ENCODE measurements at places on chromosomes 2 and 18.

- DNase-seq: no peak
These were observed 81.4 kb upstream of the ERBB4 start for GRCh38 chr2:212619954-212620353.

DNA sequence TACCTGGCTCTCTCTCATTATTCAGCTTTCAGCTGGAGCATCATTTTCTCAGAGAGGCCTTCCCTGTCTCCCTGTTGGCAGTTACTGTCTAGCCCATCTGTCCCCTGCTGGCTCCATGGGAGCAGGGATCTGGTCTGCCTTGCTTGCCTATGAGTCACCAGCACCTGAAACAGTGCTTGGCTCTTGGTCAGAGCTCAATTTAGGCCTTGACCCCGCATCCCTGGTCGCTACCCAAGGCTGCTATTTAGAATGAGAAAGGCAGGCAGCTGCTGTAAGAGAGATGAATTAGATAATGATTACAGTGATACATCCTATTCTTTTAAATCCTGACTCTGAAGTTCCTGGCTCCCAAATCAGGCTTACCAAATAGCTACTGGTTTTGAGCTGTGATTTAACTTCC is 32.9 kb downstream of the KCNE4 start:
- no peak for DNase-seq

DNA sequence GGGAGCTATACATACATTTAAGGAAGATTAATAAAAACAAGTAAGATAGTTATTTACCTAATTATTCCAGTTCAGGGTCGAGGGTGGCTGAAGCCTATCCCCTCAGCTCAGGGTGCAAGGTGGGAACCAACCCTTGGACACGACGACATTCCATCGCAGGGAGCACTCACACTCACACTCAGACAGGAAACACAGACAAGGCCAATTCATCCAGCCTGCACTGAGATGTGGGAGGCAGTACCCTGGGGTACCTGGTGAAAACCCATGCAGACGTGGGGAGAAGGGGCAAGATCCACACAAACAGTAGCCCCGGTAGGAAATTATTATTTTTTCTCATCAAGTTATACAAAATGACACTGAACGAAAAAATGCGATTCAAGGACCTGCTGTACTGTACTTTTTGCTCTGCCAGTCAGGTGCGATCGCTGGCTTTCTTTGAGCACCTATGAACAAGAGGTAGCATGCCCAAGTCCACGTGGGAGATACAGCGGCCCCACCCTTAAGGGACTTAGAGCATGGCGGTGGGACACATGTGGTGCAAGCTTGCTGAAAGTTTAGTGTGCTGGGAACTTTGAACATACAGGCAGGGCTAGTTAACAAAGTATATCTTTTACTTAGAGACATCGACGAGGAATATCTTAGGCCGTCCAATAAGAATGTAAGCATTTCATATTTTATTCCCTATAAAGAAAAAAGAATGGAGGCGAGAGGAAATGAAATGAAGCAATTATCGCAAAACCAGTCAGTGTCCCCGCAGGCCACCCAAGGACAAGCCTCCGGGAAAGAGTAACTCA is 624 bp downstream of the METTL8 start:
- peak; percentile 38 for DNase-seq

GRCh38 chr2:189060096-189060642 is 86.0 kb downstream of the COL3A1 start:
- no peak for DNase-seq

- DNase-seq: no peak
These were observed 156.8 kb downstream of the L3MBTL4 start for GRCh38 chr18:6257950-6258349.

DNA sequence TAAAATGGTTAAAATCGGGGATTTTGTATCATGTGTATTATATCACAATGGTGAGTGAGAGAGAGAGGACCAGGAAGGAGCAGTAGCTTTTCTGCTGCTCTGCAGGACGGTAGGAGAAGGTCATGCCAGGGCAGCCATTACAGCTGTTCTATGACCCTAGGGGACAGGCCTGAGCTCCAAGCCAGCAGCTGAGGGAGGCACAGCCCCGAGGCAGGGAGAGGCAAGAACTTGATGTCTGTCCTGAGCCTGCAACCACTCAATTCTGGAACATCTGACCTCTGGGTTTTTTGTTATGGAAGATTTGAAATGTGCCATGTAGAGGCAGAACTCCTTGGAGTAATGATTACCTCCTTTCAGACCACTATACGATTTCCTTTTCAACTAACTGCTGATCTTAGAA is 135.8 kb upstream of the SH3BP4 start:
- no peak for DNase-seq

DNA sequence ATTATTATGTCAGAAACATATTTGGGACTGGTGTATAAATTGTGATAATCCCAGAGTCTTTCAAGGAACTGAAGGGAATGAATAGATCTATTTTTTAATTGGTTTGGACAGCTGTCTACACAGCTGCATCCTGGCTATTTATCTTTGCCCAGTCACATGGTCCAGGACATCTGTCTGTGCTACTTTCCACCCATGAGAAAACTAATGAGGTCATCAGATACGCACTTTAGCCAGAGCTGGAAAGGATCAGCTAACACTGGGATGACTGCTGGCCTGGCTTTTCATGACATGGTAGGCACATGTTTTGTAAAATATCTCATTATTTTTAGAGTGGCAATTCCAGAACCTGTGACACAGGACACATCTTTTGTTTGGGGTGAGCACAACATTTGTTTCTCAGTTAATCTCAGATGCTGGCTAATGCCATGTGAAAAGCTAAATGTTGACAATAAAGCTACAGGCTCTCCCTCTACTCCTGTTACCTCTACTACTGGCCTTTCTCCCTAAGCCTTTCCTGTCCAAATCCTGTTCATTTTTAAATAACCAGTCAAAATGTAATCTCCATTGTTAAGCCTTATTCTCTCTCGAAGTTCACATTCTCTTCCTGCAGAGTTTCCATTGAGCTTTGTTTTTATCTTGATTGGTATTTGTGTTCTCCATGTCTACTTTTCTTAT is 500.7 kb downstream of the RIT2 start:
- no peak for DNase-seq

DNA sequence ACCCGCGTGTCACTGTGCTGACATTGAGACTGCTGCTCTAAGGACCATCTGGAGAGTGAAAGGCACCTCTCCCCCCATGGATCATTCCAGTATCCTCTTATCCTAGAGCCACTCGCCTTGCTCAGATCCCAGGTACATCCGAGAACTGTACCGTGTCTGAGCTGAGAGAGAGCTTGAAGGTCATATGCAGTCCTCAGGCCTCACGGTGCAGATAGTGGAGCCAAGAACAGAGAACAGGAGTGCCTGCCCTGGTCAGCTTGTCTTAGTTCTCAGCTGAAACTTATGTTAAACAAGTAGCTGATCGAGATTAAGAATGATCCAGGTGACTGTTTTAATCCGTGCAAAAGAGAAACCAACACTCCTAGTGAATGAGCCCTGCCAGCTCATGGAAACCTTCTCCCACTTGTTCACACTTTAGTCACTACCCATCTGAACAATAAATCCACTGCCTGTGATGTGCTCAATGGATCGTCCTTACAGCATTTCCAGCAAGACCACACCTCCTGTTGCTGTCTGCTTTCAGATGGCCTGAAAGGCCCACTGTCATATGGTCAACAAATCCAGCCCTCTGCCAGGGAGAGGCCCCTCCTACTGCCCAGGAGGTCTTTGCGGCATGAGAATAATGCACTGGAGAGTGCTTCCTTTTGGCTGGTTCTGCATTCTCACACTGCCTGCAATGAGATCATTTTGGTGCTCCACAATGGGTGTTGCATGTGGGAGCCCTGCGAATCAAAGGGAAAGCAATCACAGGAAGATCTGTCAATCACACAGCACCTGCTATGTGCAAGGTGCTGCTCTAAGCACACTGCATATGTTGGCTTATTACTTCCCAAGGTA is 43.7 kb upstream of the APCDD1 start:
- DNase-seq: no peak

- no peak for DNase-seq
These were observed 932.8 kb upstream of the POU3F3 start for GRCh38 chr2:103921161-103921560.

DNA sequence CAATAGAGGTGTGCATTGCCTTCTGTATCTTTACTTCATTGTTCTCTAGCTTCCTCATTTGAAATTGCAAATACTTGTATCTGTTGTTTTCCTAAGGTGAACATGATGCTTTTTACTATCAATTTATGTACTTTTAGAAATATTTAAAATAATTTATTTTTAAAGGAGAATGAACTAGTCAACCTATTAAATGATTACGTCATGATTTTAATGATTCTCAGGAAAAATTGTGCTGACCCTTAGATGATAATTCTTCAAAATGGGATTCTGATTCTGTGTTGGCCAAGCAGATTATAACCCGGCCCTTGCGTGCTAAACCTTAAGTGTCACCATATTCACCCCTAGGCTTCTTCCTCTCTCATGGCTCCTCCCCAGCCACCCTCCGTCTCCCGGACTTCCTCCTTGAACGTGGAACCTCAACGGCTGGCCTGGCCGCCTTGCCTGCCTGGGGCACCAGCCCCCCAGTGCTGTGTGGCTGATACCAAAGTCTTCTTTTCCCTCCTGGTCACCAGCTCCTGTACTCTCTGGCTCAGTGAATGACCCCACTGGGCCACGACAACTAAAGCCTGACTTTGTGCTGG is 292.0 kb downstream of the GBX2 start:
- DNase-seq: no peak

DNA sequence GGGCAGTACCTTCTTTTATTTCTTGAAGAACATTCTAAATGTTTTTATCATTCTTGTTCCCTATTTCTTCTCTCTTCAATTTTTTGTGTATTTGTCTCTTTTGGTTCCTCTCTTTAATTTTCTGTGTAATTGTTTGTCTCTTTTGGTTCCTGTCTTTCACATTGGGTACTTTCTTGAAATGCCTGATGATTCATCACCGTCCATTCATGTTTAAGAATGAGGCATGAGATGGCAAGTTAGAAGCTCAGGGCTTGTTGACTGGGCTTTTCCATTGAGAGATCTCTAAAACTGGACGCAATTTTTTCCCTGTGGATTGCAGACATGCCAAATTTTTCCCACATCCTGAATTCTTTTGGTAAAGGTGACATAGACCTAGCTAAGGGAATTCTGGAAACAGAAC is 33.7 kb upstream of the IL1R2 start:
- DNase-seq: no peak

GRCh38 chr2:213862407-213863076 is 548.3 kb upstream of the VWC2L start:
- DNase-seq: no peak

DNA sequence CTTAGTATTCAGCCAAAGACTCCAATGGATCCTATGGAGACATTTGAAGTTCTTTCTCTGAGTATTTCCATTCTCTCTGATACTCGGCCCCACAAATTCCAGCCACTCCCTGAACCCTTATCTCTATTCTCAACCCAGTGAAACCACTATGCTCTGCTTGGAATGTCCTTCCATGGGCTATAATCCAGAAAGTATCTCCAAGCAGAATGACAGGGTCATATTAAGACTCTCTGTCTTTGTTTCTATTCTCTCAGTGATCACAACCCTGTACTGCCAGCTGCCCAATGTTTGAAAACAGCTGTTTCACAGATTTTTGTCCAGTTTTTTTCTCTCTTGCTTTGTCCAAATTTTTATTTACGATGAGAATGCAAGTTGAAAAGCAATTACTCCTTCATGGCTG is 21.9 kb downstream of the CHMP3 start:
- DNase-seq: no peak

DNA sequence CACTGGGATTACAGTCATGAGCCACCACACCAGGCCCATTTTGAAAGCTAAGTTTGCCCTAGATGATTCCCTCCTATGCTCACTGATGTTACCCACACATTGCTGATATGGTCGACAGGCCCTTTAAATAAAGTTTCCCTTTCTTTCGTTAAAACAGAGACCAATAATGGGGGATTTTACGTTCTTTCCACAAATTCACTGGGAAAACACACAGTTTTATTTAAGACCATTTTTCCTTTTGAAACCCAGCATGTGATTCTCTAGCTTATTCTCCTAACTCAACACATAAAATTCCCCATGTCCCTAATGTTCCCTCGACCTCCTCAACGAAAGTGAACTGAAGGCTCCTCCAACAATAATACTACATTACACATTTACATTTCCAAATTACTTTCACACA is 223.2 kb downstream of the ANAPC1 start:
- DNase-seq: no peak

DNA sequence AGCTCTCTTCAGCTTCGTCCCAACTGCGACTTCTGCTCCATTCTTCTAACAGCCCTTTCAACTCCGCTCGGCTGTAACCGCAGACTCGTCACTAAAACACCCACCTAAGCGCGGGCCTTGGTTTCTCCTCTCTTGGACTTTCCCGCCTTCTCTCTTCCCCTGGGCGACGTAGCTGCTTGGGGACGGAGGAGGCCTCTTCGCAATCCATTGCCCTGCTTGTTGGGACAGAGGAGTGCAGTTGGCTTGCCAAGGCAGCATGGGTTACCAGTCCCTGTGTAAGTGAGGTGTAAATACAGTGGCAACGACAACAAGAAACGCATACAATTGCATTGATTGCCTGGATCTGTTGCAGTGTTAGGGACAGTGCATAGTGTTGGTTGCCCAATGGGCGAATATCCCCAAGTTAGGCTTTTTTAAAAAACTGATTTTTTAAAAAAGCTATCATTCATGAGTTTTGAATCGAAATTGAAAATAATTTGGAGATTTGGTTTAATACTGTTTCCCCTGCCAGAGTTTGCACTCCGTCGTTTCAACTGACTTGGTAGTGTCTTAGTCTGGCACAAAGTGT is 484 bp upstream of the DARS1 start:
- DNase-seq: no peak

GRCh38 chr18:46158499-46158898 is 54.3 kb downstream of the HAUS1 start:
- no peak for DNase-seq

- DNase-seq: no peak
These were observed 10.6 kb downstream of the PLEKHB2 start for GRCh38 chr2:131115752-131116151.

DNA sequence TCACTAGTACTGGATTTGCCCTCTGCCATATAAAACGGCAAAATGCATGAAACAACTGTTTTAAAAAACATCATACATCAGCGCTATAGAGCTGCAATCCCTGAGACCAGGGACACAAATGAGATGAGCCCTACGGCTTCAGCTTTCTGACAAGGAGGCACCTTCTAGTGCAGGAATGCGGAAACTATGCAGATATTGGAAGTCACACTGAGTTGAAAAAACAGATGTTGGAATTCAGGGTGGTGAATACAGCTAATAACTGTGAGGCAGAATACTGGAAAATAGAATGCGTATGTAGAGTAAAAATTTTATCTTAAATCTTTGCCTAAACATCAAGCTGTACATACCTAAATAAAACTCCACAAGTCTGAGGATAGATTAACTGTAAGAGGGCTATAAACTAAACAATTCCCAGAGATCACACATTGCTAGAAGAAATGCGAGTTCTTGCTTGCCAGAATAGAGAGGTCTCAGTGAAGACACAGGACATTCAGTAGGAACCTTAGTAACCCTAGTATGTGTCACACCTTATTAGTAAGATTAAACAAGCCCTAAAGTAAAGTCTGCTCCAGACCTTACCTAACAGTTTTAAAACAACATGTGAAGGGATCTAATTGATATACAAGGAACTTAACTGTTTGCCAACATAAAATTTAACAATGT is 541.4 kb upstream of the DDX18 start:
- no peak for DNase-seq

- peak; percentile 38 for DNase-seq
These were observed 843 bp downstream of the CYS1 start for GRCh38 chr2:10079266-10079869.

Data from HEK293T (cell line).